ENCODE measurements at places on chromosomes 2 and 18.

GRCh38 chr18:36511791-36512352 is 214.4 kb downstream of the FHOD3 start:
- DNase-seq = peak; percentile 48

GRCh38 chr2:209260281-209260680 is 163.6 kb upstream of the MAP2 start:
- DNase-seq = no peak

DNA sequence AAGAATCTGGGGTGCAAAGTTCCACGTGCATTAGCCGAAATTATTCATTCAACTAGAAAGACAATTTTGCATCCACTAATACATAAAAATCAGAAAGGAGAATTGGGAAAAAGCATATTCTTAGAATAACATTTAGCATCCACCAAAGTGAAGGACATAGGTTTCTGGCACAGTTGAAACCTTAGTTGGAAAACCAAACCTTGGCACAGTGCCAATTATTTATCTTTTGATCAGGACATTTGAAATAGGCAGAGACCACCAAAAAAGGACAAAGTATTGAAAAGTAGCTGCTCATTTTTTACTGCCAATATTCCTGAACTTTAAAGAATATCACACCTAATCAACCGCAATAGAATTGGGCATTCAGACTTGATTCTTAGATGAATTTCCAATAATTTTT is 25.5 kb upstream of the NFU1 start:
- DNase-seq = no peak

- no peak for DNase-seq
Observed at GRCh38 chr2:190221429-190221828, 98.2 kb downstream of the HIBCH start.

- peak; percentile 76 for DNase-seq
Observed at GRCh38 chr2:111702119-111702803, 181.7 kb downstream of the ANAPC1 start.

GRCh38 chr18:76656925-76657827 is 162.1 kb upstream of the ZNF516 start:
- no peak for DNase-seq

GRCh38 chr2:215567504-215567903 is 131.6 kb upstream of the FN1 start:
- DNase-seq = no peak

- peak; percentile 55 for DNase-seq
Observed at GRCh38 chr2:134682726-134683125, 36.1 kb downstream of the TMEM163 start.

DNA sequence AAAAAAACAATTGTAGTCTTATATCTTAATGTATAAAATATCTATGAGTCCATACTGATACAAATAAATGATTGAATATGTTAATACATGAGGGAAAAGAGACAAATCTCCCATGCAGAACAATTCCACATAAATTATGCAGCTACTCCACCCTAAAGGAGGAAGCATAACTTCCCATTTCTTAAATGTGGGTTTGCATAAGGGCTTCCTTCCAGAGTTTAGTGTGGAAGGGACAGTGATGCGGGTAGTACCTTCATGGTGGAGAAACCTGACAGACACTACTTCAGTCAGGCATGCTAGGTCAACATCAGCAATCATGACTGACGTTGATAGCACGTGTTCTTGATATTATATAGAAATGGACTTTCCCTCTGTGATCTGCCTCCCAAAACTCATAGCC is 146.9 kb upstream of the STON1 start:
- DNase-seq = no peak

Data from A172 (cell line).